ENCODE measurements at places on chromosomes 13 and 19. TPM values are rescaled to one million over a fixed set of nuclear protein-coding genes. Genes with fewer than 3 reads are reported as not detected.

DNA sequence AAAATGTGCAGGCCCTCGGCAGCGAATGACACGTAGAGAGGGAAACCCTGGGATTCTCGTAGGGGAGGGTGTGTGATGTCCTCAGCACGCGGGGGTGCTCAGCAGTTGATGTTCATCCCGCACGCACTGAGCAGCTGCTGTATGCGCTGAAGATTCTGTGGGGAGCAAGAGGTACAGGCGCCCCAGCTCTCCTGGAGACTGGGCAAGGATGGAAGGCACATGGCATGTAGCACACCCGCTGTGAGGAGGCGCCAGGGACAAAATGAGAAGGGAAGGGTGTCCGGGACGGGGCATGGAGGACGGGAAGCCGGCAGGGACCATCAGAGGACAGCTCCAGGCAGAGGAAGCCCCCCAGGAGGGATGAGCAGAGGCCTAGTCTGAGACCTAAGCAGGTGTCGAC, 15.4 kb downstream of the ATP11A start:
- DNase-seq: no peak

DNA sequence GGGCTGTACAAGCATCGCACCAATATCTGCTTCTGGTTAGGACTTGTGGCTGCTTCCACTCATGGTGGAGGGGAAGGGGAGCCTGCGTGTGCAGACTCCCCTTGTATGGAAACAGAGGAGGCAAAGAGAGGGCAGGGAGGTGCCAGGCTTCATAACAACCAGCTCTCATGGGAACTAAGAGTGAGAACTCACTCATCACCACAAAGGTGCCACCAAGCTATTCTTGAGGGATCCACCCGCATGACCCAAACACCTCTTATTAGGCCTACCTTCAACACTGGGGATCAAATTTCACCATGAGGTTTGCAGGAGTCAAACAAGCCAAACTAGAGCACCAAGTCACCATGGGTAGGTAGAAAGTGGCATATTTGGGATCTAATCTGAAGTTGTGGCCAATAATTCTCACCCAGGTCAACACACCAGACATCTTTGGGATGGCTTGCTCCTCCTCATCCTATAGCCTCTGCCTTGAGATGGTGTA, 46.4 kb downstream of the RUBCNL start:
- no peak for DNase-seq

- DNase-seq: no peak
These were observed 877.2 kb upstream of the PCDH20 start for GRCh38 chr13:62292714-62293480.

DNA sequence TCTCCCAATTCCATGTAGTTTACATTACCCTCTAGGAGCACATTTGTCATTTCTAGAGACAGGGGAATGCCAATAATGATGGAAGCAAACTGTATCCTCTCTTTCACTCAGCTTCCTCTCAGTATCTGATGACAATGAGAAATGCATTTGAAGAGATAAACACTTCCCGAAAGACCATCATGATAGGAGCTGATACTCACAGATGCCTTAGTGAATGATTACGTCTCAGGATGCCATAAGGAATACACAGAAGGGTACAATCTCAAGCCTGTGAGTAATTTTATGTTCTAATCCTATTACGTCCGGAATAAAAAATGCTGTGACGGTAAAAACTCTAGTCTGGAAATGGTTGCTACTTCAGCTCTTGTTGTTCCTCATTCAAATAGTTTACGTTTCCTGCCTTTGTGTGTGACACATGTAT, 663.8 kb upstream of the MIR17HG start:
- DNase-seq: no peak

DNA sequence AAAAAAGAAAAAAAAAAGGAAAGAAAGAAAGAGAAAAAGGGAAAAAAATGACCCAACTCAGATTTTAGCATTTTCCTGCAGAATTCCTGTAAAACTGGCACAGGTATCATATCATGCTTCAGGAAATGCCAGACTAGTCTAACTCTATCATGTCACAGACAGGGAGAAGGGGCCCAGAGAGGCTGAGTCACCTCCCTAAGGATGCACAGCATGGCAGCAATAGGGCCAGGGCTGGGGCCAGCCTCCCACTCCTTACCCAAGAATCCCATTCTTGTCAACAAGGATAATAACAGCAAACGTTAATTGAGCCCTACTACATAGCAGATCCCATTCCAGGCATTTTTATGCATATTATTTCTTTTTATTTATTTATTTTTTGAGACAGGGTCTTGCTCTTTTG, 8.5 kb downstream of the GPR4 start:
- DNase-seq: no peak

DNA sequence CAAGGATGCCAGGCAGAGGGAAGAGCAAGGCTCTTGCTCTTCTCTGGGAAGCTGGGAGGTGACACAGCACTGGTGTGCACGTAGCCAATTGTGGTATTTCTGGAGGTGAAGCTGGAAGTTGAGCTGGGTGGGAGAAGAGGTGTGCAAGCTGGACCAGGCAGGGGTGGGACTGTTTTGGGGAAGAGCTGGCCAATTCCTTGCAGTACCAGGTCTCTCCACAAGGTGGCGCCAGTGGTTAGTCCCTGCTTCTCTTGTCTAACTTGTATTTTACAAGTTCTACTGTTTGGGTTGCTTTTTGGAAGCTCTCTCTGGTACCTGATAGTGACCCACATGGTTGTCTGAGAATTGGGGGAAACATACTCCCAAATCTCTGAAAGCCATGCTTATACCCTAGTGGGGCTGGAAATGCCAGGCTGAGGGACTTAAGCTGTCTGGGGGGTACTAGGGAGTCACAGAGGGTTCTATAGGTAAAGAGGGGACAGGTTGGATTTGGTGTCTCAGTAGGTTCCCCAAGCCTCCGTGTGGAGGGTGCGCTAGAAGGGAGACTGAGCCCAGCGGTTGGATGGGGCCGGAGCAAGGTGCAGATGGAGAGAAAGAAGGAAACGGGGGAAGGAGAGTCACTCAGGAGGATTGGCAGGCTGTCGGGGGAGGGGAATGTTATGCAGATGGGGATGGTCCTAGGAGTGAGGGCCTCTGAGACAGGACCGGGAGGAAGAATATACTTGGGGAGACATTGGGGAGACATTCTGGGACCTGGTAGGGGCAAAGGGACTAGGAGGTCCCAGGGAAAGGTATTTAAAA, 3.0 kb downstream of the HPN start:
- peak; percentile 78 for DNase-seq

DNA sequence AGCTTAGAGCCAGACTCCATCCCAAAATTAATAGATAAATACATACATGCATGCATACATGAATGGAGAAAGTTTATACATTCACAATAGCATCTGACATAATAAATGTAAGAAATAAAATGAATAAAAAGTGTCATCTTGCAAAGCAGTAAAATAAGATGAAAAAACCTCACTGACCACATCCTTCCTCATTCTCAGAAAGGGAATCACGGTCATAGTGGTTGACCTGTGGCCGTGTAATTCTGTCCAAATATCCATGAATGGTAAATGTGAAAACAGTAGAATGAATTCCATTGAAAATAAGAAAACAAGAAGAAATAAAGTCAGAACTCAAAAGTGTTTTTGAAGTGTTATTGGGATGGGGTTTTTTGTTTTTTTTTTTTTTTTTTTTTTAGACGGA, 9.8 kb upstream of the CDC42EP5 start:
- DNase-seq: no peak

DNA sequence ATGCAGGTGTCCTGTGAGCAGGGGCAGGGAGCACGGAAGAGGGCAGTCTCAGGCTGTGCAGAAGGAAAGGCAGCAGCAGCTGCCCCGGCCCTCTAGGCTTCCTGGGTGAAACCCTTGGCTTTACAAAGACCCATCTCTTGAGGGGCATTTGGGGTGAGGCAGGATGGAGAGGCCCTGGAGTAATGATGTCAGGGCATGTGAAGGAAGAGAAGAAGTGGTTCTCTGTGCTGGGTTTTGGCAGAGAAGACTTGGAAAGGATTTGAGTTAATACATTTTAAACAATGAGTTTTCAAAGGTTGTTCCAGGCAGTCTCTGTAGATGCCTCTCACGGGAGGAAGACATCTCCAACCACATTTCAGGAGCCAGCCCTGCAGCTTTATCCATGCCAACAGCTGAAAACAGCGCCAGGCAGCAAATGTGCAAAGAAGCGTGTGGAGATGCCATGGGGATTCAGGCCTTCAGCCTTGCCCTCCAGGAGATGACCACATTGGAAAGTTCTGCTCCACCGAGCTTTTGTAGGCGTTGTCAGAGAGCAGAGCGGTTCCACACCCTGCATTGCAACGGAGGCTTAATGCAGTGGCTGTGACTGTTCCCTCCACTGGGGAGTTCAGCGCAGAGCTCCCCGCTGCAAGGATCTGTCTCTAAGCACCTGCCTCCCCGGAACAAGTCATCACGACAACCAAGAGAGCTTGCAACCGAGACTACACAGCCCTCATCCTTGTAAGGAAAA, 322.8 kb downstream of the UQCRFS1 start:
- no peak for DNase-seq

- no peak for DNase-seq
These were observed 112.4 kb upstream of the RNF113B start for GRCh38 chr13:98289339-98289945.

DNA sequence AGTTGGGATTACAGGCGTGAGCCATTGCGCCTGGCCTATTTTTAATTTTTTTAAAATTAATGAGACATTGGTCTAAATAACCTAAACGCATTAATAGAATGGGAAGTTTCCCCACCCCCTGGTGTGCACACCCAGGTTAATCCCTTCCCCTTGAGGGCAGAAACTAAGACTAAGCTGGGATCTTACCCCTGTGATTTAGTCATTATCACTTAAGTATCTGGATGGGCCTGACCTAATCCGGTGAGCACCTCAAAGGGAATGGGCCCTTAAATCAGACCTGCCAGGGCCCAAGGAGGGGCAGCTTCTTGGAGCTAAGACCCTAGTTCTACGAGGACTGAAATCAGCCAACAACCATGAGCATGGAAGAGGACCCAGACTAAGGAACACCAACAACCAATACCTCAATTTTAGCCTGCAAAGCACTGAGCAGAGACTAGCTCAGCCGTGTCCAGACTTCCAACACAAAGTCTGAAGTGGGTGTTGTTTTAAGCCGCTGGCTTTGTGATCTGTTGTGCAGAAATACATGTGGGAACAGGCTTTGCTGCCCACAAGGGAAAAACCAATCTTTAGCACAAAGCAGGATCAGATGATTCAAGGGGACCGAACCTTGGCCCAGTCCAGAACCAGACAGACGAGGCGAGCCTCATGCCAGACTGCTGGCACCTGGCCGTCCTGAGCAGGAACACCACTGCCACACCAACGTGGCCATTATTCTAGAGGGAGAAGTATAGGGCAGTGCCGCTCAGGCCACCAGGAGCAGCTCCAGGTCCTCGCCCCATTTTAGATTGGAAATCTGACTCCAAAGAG, 7.1 kb downstream of the UBE2S start:
- no peak for DNase-seq

- no peak for DNase-seq
These were observed 599 bp downstream of the C19orf12 start for GRCh38 chr19:29714371-29714952.

DNA sequence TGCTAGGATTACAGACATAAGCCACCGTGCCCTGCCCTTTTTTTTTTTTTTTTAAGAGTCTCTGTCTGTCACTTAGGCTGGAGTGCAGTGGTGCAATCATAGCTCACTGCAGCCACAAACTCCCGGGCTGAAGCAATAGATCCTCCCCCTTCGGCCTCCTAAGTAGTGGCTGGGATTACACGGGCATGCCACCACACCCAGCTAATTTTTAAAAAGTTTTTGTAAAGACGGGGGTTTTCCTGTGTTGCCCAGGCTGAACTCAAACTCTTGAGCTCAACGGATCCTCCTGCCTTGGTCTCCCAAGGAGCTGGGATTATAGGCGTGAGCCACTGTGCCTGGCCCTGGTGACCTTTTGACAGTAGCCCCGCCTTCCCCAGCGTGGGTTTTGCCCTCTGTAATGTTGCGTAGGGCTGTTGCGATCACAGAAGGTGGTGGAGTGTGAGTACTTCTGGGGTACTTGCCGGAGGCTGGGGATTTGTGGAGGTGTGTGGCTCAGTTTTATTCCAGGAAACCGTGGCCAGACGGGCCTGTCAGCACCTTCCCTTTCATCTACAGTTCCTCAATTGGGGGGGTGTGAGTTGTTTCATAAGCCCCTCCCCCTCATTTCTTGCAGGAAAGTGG, 11.6 kb upstream of the RETN start:
- no peak for DNase-seq

DNA sequence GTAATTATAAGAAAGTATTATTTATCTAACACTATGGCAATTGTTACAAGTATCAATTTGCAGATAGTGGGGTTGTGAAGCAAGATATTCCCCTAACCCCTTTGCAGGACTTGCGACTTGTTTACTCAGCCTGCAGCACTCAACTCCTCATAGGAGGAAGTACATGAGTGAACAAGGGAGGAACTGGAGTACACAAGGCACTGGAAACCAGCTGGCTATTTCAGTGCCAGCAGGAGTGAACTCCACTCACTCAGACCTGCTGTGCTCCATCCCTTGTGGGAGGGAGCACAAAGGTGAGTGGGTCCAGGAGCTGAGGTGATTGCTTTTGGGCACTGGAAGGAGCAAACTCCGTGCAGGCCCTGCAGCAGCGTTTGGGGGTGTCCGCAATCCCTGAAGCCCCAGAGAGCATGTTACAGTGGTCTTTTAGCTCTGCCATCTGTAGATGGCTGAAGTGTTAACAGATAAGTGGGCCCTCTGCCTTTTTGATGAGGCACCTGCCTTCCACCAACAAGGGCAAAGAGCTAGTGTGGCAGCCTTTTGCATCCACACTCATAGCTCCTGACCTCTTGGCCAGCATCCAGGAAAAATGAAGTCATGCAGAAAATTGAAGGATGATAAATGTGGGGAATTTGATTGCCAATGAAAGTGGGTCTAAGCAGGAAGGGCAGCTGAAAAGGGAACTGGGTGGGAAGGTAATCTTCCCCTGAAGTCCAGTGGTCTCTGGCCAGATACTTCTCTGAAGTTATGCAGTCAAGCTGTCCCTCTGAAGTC, 802.2 kb upstream of the MIR17HG start:
- peak; percentile 35 for DNase-seq

The DCLK1 gene
- 8.9 TPM for polyA plus RNA-seq

The ZDHHC20 gene
- polyA plus RNA-seq: 75.8 TPM

The PPM1N gene
- 3.4 TPM for polyA plus RNA-seq

The MAG gene
- polyA plus RNA-seq: 5.4 TPM

Data from testis (tissue), 5 donors.